Activated CD4-positive, alpha-beta T cell treated with anti-CD3 and anti-CD28 coated beads, Interleukin-2, amount 10 ng/mL, durations not matched to agents 7 days and 5 days (primary cell): ENCODE measurements at places on chromosomes 13 and 19.

DNA sequence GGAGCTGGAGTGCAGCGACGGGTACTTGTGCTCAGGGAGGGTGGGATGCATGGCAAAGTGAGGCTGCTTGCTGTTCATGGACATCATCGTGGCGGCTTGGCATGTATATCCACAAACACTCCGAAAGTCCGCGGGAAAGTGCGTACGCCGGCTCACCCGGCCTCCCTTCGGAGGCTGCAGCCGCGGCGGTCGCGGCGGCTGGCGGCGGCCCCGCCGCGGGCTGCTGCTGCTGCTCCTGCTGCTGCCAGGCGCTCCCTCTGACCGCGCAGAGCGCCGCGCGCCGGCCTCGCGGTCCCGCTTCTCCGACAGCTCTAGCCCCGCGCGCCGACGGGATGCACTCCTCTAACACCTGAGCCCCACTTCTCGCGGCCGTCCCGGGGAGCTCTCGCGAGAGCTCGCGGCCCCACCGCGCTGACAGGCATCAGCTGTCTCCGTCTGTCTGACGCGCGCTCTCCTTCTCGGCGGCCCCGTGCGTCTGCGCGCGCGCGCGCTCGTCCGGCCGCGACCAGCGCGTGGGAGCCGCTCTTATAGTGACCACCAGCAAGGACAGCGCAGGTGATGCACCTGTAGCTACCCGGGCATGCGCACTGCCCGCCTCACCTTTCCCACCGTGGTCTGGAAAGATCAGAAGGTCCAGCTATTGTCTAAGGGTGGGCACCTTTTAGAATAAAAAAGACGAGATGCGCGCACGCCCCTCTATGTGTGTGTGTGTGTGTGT, at the start of gene POU4F1:
Gene POU4F1, minus strand, starts transcription at position 313 of the 718 bp plus-strand sequence. Its CDS starts 226 bp downstream, at position 87.
- DNase-seq, result peak; percentile 76

DNA sequence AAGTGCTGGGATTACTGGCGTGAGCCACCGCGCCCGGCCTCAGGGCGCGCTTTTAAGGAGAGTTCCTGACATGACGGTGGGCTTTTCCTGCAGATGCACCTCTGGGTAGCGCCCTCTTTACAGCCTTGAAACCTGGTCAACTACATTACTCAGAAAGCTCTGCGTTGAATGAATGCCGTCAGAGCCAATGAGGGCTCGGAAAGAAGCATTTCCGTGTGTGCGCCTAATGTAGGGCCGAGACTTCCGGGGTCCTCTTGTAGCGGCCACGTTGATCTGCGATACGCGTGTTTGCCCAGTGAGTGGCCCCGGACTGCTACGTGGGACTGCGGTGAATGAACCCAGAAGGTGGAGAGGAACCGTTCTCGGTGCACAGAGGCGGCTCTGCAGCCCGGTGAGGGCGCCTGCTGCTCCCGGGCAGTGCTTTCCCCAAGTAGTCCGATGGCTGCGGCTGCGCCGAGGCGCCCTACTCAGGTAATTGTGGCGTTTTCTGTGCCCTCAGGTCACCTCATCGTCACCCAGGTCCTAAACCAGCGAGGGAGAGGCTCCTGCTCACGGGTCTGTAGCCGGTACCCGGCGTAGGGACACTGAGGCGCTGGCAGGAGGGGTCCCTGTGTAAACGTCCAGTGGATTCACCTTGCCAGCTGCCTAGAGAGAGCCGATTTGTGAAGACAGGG, 4.9 kb upstream of the ZNF552 start:
- DNase-seq, result peak; percentile 88

GRCh38 chr19:29428071-29428470, 97.7 kb upstream of the VSTM2B start:
- DNase-seq, result no peak

GRCh38 chr19:41705393-41706174, 2.8 kb upstream of the CEACAM5 start:
- peak; percentile 34 for DNase-seq

- no peak for DNase-seq
Measured at GRCh38 chr13:49608651-49609331, 19.5 kb upstream of the ARL11 start.

DNA sequence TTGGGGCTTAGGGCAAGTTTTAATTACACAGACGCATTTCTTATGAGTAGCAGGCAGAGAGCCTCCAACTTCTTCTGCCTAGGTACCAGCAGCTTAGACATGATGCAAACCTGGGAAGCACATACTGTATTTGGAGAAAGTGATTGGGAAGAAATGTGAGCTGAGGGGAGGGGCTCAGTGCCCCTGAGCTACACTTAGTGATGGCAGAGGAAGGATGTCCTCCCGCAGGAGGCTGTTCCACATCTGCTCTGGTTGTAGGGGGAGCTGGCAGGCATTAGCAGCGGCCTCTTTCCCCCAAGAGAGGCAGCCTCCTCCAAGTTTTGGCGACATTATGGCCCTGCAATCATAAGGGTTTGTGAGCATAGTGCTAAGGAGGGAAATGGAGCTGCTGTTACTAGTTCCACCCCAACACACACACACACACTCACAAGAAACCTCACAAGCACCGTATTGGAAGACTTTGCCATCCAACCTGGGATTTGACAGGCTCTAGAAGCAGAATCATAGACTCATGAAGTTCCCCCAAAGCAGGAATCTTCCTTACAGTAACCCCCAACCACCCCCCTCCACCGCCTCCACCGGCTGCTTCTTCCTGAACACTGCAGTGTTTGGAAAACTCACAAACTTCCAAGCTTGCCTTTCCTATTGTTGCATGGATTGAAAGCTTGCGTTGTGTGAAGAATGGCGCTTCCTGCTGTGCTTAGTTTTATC, 3.3 kb downstream of the ALOX5AP start:
- no peak for DNase-seq

DNA sequence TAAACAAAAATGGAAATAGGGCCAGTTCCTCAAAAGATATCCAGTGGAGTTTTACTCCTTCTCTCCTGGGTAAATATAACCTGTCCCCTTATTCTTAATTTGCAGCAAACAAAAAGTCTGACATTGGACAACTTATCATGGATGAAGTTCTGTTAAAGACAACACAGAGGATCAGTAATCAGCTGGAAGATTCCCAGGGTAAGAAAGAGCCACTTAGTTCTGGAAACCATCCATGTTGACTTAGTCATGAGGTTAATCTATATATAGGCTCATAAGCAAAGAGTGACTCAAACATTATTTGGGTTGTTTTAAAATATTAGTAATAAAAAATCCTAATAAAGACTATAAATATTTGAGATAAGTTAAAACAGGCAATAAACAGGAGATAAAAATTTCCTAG, 40.5 kb upstream of the EBPL start:
- no peak for DNase-seq

DNA sequence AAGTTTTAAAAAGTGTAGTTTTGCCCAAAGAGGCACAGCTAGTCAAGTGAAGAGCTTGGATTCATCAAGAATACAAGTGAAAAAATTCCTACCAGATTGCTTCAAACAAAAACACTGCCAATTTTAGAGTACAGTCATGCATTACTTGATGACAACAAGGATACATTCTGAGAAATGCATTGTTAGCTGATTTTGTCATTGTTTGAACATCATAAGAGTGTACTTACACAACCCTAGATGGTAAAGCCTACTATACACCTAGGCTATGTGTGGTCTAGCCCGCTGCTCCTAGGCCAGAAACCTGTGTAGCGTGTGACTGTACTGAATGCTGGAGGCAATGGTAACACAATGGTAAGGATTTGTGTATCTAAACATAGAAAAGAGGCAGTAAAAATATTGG, 41.1 kb downstream of the TMTC4 start:
- no peak for DNase-seq

DNA sequence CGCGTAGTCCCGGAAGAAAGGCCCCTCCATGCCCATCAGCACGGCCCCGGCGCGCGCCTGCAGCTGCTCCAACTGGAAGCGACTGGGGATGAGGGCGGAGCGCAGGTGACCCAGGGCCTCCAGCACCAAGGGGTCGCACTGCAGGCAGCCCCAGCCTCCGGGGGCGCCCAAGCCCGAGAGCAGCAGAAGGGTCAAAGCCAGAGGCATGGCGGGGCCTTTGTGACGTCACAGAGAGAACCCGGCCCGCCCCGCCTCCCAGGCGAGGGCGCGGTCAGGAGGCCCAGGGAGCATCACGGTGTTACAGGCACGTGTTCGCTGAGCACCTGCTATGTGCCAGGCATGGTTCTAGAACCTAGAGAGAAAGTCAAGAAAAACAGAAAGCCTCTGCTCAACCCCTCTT, at the start of gene IZUMO2:
Gene IZUMO2, minus strand, starts transcription at position 294 of the 400 bp plus-strand sequence. Its CDS starts 87 bp downstream, at position 207.
- no peak for DNase-seq

DNA sequence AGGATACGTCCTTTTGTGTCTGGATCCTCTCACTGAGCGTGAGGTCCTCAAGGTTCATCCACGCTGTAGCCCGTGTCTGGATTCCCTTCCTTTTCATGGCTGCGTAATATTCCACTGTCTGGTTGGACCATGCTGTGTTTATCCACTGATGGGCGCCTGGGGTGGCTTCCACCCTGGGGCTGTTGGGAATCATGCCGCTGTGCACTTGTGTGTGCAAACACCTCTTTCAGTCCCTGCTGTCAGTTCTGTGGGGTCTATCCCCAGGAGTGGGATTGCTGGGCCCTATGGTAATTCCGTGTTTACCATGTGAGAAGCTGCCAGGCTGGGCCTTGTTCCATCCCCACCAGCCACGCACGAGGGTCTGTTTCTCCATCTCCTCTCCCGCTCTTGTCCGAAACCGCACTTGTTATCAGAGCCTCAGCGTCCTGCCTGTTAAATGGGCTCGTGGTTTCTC, 98.6 kb downstream of the GADD45B start:
- DNase-seq, result no peak

DNA sequence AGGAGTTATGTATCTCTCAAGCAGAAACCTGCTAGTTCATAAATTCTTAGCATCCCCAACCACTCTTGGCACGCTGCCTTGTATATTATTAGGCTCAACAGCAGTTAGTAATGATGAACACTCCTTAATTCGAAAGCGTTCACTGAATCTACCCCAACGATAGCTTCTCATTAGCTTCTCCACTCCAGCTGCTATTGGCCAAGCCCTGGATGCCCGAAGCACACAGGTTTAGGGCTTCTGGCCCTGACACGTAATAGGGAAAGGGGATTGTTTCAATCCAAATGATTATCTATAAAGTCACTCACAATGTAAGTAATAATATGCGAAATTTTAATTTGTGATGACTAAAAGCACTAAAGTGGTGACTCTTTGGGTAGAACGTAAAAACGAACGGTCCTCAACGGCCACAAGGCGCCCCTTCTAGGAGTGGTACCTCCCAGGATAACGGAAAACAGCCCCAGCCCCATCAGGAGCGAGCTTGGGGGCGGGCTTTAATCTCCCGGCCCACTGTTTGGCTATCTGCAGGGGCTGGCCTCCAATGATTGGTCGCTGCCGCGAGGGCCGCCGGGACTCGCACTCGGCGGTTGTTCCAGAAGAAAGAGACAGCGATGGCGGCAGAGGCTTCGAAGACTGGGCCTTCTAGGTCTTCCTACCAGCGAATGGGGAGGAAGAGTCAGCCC, at the start of gene RNF17:
Gene RNF17, plus strand, starts transcription at position 574 of the 680 bp plus-strand sequence. Its CDS starts 35 bp downstream, at position 609.
- DNase-seq, result no peak

- DNase-seq, result no peak
Measured at GRCh38 chr13:113374511-113375175, 10.7 kb upstream of the GRTP1 start.

DNA sequence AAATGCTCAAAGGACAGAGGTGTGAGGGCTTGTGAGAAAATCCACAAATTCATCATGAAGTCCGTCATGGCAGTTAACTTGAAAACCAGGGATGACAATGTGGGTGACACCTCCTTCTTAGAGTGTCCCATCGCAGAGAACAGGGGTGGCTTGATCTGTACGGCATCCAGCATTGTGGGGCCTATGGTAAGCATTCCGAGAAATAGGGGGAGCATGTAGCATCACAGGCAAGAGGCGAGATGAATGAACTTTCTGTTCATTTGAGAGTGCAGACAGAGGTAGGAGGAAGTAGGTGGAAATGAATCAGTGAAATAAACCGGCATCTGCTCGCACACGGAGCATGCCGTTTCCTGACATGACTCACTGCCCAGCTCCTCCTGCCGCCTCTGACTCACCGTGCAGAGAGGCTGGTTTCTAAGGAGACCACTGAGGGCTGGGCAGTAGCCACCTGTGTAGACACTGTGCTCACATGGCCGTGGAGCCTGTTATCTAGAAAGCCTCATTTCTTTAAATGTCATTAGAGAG, 339.0 kb downstream of the RFC3 start:
- peak; percentile 49 for DNase-seq

GRCh38 chr13:25490236-25490635, 118.5 kb downstream of the ATP8A2 start:
- DNase-seq, result no peak

GRCh38 chr13:71587193-71587592, 279.8 kb downstream of the DACH1 start:
- DNase-seq, result no peak

DNA sequence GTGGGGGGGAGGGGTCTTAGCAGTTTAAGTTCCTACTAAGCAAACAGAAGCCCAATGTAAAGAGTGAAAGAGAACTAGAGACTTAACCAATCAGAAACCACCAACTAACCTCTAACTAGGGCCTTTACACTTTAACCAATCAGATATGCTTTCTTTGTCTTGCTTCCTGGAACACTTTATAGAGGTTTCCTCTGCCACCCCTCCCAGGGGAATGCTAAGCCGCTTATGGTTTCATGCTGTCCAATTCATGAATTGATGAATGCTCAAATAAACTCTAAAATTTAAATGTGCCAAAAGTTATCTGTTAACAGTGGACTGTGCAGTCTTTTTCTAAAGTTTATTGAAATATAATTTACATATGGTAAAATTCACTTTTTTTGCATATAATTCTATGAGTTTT, 33.9 kb upstream of the LATS2 start:
- no peak for DNase-seq

DNA sequence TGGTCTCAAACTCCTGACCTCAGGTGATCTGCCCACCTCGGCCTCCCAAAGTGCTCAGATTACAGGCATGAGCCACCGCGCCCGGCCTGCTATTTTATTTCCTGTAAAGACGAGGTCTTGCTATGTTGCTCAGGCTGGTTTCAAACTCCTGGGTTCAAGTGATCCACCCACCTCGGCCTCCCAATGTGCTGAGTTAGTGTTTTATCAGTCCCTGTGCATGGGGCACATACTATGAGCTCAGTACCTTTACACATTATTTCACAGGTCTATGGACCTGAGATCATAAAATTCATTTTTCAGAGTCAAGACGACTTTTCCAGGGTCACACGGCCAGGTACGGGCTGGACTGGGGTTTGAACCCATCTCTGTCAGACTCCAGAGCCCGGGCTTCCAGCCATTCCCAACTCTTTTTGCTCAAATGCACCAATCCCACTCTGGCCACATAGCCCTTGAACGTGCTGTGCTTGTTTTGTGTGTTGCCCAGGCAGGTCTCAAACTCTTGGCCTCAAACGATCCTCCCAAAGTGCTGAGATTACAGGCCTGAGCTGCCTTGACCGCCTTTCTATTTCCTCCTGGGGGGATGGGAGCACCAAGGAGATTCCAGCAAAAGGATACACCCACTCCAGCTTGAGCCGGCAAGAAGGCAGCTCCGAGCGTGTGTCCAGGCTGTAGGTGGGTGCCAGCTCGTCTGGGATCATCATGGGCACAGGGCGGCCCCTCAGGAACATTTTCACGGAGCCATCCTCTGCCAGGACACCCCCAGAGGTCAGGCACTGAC, 1.1 kb downstream of the EML2 start:
- no peak for DNase-seq

- no peak for DNase-seq
Measured at GRCh38 chr19:29311191-29311790, 98.3 kb upstream of the UQCRFS1 start.
